ENCODE measurements at places on chromosomes 6 and 20.

DNA sequence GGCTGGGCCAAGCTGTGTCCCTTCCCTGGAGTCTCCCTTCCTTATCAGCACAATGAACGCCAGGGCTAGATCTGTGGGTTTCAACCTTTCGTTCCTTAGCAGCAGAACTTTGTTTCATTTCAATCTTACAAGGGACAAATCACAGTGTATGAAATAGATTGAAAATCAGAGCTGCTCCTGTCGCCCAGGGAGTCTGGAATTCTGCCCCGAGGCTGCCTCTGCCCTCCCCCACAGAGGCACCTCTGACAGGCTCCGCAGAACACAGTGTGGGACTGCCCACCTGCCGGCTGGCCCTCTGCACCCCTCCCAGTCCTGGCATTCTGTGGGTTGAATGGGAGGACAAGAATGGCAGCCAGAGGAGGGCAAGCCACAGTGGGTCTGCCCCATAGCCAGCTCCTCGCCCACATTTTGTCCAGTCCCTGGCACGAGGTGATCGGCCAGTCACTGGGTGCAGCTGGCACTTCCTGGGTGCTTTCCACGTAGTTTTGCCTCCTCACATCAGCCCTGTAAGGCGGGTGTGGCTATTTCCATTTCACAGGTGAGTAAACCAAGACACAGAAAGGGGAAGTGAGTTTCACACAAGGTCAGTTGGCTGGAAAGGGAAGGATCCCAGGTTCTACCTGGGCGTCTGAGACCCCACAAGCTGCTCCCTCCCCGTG lies 26.1 kb downstream of the MANBAL start:
- no peak for DNase-seq

DNA sequence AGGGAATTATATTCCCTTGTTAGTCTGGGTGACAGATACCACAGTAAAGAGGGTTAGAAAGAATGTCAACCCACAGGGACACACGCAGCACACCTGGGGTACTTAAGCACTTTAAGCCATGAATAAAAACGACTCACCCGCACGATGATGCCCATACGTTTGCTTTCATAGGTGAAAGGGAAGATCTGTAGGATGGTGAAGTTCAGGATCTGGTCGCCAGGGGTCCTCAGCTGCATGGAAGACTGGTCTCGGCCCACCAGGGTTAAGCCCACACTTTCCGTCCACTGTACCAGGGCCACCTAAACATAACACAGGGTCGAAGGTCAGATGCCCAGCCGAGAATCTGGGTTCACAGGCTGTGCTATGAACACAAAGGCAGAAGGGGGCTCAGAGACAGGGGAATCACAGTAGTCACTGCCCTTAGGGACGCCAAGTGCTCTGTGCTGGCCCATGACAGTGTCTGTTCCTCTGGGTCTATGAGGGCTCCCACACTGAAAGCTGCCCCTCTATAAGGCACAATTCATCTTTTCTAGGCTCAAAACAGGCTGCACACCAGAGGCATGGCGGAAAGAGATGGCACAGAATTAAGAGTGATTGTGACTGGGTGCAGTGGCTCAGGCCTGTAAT lies 96.8 kb upstream of the NFATC2 start:
- peak; percentile 38 for DNase-seq

DNA sequence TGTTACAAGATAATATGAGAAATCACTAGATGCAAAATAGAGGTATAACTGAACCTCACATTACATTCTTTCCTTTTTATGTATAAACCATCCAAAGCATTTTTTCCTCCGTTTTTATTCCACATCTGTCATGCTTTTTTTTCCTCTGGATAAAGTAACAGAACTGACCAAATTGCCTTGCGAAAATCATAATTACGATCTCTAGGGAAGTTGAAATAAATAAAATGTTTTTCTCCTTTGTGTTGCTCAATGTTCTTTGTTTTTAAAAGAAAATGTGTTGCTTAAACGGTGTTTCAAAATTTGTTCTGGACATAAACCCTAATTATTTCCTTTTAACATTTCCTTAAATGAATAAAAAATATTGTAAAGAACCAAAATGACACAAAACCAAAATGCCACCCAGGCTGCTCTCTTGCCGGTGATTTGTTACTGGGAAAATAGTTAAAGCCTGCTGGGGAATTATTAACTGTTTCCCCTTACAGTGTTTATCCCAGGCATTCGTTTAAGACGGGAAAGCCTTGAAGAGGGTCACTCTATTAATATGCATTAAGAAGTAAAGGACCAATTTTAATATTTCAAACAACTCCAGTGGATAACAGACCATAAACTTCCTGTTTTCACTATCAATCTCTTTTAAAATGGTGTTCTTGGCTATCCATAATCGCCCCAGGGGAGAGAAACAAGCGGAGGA lies 1.7 kb upstream of the ADGRB3 start:
- DNase-seq = no peak

GRCh38 chr6:33126101-33126714 lies 50.4 kb downstream of the HLA-DPB1 start:
- DNase-seq = peak; percentile 46

- no peak for DNase-seq
Observed at GRCh38 chr6:42354702-42355101, 97.0 kb downstream of the TRERF1 start.

DNA sequence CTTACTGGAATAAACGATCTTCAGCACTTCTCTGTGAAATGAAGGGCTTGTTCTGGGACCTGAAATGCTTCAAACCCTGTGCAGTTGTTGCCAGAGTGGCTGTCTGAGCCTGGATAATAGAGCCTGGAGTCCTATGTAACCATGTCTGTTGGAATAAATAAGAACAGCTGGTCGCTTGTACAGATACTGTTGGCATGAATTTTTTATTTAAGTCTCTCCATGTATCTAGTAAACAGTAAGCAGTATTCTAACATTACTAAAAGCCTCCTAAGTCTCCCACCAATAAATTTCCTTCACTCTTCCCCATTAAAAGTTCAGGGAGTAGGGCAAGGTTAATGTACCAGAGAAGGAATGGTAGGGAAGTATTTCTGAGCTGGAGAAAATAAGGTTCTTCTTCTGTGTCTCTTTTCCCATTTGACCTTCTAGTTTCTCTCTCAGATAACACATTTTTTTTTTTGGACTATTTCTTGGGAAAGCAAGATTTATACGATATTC lies 227.5 kb downstream of the PRL start:
- no peak for DNase-seq

GRCh38 chr6:3147914-3148757 lies 9.2 kb downstream of the TUBB2A start:
- no peak for DNase-seq

DNA sequence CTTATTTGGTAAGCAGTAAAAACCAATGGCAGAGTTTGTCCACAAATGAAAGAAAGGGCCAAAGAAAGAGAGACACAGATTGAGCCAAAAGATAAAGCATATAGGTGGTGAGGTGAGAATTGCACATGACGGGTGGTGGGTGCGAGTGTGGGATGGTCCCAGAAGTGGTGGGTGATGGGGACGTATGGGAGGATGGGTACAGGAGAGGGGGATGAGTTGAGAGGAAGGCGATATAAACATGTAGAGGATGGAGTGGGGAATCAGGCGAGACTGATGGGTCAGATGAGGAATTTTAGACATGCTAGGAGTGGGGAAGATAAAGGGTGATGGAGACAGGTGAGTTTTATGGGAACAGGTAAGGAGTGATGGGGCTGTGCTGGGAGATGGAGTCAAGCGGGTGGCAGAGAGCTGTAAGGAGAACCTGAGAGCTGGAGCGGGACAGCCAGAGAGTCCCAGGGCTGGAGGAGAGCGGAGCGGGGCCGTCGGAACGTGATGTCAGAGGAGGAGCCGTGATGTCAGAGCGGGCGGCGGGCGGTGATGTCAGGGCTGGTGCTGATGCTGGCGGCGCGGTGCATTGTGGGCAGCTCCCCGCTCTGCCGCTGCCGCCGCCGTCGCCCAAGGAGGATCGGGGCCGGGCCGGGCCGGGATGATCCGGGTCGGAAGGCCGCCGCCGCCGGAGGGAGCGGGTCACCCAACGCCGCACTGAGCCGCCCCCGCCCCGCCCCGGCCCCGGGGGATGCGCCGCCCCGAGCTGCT lies at the start of gene TTBK1:
TSS of gene TTBK1 (plus strand) at position 574 of the 756 bp plus-strand sequence. CDS start 3,180 bp downstream, outside the sequence.
- no peak for DNase-seq

DNA sequence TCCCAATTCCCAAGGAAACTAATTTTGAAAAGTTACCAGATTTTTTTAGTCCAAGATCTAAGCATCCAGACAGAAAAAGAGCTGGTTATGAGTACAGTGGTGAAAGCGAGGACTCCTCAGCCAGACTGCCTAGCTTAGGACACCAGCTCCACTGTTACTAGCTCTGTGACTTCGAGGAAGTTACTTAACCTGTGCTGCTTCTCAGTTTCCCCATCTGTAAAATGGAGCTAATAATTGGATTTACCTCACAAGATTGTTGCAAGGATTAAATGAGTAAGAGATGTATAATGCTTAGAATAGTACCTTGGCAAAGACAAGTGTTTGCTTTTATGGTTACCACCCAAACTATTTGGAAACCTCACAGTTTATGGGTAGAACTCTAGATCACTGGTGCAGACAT lies 1.1 kb downstream of the NT5DC1 start:
- no peak for DNase-seq

DNA sequence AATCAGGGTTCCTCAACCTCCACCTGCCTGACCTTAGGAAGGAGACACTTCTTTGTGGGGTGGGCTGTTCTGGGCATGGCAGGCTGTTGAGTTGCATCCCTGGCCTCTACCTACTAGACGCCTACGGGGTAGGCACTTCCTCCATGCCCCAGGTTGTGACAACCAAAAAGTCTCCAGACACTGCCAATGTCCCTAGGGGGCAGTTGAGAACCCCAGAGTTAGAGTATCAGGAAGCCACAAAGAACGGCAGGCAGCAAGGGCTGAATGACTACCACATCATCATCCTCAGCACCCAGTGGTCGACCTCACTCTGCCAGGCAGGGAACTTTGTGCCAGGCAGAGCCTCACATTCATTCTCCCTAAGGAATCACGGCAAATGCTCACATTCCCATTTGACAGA lies 21.5 kb downstream of the PMEPA1 start:
- no peak for DNase-seq

DNA sequence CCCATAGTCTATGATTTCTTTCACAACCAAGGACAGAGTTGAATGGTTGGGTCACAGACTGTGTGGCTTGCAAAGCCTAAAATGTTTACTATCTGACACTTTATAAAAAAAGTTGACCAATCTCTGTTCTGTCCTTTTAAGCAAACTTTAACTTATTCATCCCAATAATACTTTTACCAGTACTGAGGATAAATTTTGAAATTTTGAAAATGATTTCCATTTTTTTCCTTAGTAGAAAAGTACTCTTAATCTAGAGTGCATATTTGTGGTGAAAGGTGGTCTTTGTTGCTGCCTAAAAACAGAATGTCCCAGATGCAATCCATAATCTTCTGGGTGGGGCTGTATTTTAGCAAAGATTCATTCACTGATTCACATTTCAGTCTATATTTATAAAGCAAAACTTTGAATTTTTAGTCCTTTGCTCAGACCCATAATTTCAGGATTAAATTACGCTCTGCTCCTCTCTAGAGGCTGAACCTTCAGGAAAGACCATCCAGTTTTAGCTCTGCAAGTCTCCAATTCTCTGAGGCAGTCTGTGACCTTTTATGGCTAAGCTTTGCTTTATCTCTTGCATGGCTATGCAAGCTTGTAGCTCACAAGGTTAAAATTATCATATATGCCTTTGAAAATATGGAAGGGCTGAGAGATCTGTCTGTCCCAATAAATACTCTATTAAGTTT lies 573.5 kb downstream of the COL12A1 start:
- no peak for DNase-seq

- no peak for DNase-seq
Observed at GRCh38 chr6:107991772-107992550, 34.0 kb upstream of the SEC63 start.

DNA sequence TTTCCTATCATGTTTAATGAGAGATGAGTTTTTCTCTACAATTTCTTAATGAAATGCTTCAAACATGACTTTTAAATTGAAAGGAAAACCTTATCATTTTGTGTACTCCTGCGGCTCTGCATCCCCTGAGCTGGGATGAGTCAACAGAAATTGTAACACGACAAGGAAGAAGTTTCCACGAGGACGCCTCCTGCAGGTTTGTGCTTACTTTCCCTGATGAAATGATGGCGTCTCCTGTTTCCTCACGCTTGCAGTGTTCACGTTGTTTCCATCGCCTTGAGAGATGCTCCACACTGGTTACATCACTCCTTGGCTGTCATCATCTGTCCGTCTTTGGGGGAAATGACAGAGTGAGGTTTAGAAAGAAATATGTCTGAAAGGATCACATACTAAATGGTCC lies 233.7 kb upstream of the ZFP64 start:
- no peak for DNase-seq

- DNase-seq = no peak
Observed at GRCh38 chr6:158286413-158286812, 25.9 kb upstream of the TULP4 start.

GRCh38 chr20:61493798-61494305 lies 241.8 kb downstream of the CDH4 start:
- no peak for DNase-seq

DNA sequence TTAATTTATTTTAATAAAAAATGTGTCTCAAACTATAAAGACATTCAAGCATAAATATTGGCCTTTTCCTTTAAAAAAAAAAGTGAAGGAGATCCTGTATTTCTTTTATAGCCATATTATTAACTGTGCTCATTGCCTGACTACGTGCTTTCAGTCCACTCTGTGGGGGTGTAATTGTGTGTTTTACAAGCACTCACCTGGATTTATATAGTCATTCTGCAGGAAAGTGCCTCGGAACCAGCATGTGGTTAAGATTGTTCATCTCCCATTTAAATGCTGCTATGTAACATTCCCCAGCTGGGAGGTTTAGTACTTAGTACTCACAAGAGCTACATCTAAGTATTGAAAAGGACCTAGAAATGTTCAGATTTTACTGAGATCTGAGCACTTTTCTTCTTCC lies 47.9 kb upstream of the SLC22A16 start:
- no peak for DNase-seq

DNA sequence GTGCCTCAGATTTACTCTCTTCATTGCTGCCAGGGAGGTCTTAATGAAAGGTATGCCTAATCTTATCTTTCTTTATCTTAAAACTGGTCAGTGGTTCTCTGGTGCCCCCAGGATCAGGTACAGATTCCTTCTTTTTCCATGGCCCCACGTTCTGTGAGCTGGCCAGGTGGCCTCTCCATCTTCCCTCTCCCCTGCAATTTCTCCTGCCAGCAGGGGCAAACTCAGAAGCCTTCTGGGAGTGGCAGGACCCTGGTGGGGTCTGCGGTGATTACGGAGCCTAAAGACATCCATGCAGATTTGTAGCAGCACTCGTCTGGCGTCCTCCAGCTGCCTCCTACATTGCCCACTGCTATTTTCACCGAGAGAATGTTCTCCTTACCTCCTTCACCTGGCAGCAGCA lies 95.8 kb downstream of the CCDC170 start:
- no peak for DNase-seq

GRCh38 chr6:10276660-10277287 lies 138.1 kb downstream of the TFAP2A start:
- no peak for DNase-seq

- DNase-seq = no peak
Observed at GRCh38 chr20:32456869-32457478, 98.8 kb downstream of the ASXL1 start.

- DNase-seq = peak; percentile 61
Observed at GRCh38 chr6:73732845-73733675, 37.1 kb downstream of the CD109 start.

- no peak for DNase-seq
Observed at GRCh38 chr6:23828861-23829260, 297.2 kb upstream of the NRSN1 start.
